ENCODE measurements at places on chromosomes 12 and 14. TPM values are rescaled to one million over a fixed set of nuclear protein-coding genes. Genes with fewer than 3 reads are reported as not detected.

DNA sequence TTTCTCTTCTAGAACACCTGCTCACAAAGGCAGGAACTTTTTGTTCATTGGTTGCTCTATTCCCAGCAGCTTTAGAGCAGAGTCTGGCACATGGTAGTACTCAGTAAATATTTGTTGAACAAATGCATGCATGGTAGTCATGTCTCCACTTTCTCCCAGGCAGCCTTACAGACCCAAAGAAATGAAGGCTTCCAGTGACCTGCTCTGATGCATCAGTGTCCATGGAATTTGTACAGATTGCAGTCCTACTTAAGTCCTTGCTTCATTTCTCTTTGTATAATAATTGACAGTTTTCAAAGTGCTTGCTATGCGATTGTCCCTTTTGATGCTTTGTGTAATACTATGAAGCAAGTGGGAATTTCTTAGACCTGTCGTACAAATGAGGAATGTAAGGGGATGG is 119.6 kb downstream of the DERA start:
- no peaks in the 10 kb centered on the region for H3K4me1 ChIP-seq
- DNase-seq: no peak
- peaks cover 40% of the 10 kb centered on the region for H3K36me3 ChIP-seq
- H3K4me3 ChIP-seq: no peak overlapping the region
- no peak overlapping the region for H3K27ac ChIP-seq

GRCh38 chr12:132251310-132251709 is 78.1 kb downstream of the GALNT9 start:
- no peak for DNase-seq
- no peak overlapping the region for H3K27ac ChIP-seq
- no peaks in the 10 kb centered on the region for H3K27me3 ChIP-seq
- no peaks in the 10 kb centered on the region for H3K4me1 ChIP-seq
- H3K4me3 ChIP-seq: no peak overlapping the region

The COX8C gene
- total RNA-seq: not detected

The NRL gene
- 1.9 TPM for total RNA-seq

The NDRG2 gene
- total RNA-seq: 44.6 TPM
